A549 treated with dexamethasone at 1 μM for 4 hours (cell line): ENCODE measurements at places on chromosomes 11 and 22. TPM values are rescaled to one million over a fixed set of nuclear protein-coding genes. Genes with fewer than 3 reads are reported as not detected.

Gene SLC29A2
- 6.1 to 9.8 TPM (median 9.1 TPM) in 5 replicates for total RNA-seq

Gene IL18
- total RNA-seq = 75.9 to 94.3 TPM (median 87.5 TPM) in 5 replicates

Gene RCOR2
- 0.91 to 1.1 TPM (median 1.0 TPM) in 5 replicates for total RNA-seq

Gene TMEM184B
- 39.6 to 65.7 TPM (median 63.2 TPM) in 5 replicates for total RNA-seq

Gene H19
- total RNA-seq = 10.4 to 29.9 TPM (median 23.5 TPM) in 5 replicates

Gene SPI1
- 0.19 to 0.21 TPM in 2 of 5 replicates, not detected in the others for total RNA-seq

Gene YPEL1
- 0.05 to 0.72 TPM (median 0.38 TPM) in 5 replicates for total RNA-seq

Gene OR6T1
- not detected in 5 replicates for total RNA-seq

Gene DCHS1
- total RNA-seq = 0.07 to 0.15 TPM (median 0.09 TPM) in 5 replicates
